ENCODE measurements at places on chromosomes 5 and 9.

DNA sequence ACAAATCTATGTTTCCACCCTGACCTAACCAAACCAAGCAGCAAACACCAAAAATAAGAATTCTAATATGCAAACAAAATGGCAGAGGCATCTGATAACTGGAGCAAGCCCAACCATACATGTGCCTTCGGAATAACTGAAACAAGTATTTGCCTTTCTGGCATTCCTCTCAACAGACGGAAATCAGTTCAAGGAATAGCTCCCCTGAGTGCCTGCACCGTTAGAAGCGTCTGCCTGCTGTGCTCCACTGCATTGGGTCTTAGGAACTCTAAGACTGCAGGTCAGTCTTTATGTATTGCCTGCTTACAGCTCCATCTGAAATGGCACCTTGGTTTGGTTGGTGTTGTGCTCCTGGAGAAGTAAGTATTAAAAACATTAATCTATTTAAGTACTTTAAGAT lies 98.5 kb downstream of the MRPS27 start:
- no peak for DNase-seq

- DNase-seq, result no peak
Measured at GRCh38 chr5:3010953-3011763, 259.7 kb upstream of the IRX2 start.

DNA sequence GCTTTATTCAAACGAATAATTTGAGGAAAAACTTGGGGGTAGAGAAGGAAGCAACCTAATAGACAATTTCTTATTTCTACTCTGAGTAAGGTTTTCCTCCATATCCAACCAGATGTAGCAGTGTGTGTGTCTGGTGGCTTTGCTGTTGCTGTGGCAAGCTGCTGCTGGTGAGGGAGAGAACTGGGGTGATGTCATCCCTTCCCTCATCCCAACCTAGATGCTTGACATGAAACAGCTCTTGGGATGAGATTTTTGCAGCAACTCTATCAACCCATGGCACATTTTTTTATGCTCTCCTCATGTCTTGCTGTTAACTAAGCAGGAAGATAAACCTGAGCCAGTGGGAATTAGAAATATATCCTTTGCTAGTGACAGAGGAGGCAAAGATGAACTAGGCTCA lies 135.8 kb downstream of the PCSK1 start:
- DNase-seq, result no peak

DNA sequence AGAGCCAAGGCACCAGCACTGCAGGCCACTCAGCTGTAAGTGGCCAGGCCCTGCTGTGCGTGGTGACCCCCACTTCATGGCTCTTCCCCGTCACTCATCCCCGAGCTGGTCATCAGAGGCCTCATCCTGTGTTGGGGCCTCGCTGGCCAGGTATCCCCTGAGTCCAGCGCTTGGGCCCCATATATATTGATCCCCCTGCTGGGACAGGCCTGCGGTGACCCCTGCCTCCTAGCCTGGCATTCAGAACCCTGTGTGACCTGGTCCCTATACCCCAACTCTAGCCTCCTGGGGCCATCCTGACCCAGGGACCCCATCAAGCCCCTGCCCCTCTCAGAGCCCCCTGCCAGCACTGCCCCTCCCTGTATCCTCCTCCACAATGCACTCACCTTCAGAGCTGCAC lies 12.7 kb downstream of the GBGT1 start:
- no peak for DNase-seq

DNA sequence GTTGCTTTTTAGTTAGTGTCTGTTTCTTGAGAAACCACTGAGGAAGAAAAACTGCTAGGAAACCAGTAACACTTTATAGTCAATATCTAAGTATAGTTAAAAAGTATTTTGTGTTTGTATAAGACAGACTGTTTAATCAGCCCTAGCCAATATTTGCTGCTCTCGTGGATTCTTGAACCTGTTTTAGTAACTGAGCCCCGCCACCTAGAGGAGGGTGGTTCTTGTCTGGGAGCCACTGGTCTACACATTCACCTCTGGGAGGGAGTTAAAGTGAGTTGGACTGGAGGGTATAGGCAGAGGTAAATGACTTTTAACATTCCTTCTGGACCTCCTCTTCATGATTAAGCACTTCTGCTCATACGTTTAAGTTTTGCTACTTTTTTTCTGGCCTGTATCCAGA lies 117.2 kb downstream of the SPATA31D1 start:
- DNase-seq, result no peak

DNA sequence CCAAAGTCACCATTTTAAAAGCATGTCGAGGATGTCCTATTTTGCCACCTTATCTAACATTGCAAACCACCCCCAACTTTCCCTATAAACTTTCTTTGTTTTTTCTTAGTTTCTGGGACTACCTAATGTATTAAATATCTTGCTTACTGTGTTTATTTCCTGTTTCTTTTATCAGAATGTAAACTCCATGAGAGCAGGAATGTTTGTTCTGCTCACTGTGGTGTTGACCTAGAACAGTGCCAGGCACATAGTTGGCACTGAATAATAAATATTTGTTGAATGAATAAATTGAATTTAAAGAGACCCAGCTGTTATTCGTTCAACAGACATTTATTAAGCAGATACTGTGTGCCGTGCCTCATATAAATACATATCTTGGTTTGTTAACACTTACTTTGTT lies 35.2 kb downstream of the MACIR start:
- no peak for DNase-seq

GRCh38 chr9:8579661-8580060 lies 780.1 kb upstream of the DMAC1 start:
- no peak for DNase-seq

GRCh38 chr5:179900711-179901110 lies 7.0 kb downstream of the TBC1D9B start:
- no peak for DNase-seq

DNA sequence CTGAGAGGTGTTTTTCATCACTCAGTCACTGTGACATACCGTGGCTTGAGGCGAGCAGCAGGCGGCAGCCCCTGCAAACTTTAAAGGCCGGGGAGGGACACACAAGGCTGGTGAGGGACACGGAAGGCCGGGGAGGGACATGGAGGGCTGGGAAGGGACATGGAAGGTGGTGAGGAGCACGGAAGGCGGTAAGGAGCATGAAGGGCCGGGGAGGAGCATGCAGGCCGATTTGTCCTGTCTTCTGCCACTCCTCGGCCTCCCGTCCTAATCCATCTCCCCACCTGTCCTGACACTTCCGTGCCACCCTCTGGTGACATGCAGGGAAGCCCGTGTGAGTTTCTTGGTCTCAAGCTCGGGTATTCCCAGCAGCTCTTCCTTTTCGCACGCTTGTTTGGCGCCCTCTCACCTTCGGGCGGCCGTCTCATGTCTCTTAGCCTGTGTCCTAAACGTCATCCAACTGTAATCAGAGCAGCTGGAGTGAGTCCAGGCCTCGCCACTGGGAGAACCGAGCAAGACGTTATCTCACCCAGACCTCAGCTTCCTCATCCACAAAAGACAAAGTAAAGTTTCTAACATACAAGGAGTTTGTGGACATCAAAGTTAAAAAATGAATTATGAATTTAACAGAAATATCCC lies 126.5 kb downstream of the MRPL36 start:
- no peak for DNase-seq

GRCh38 chr5:84569307-84569706 lies 184.6 kb upstream of the EDIL3 start:
- DNase-seq, result no peak

GRCh38 chr5:79273341-79273740 lies 37.4 kb downstream of the JMY start:
- DNase-seq, result no peak

DNA sequence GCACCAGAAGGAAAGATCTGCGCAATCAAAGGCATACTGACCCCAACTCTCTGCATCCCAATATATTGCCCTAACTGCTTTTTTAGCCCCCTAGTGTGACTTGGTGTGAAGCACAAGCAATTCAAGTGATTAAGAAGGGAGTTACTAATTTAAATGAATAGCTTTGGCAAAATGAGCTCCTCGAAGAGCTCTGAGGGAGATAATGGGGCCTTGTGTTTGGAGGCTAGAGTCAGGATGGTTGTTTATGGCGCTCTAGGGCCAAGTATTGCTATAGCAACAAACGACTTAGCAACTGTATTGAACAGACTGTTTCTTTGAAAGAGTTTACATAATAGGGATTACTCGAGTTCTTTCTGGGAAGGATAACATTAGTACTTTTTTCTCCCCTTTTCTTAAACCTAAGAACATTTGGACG lies 11.5 kb upstream of the C5orf58 start:
- no peak for DNase-seq

DNA sequence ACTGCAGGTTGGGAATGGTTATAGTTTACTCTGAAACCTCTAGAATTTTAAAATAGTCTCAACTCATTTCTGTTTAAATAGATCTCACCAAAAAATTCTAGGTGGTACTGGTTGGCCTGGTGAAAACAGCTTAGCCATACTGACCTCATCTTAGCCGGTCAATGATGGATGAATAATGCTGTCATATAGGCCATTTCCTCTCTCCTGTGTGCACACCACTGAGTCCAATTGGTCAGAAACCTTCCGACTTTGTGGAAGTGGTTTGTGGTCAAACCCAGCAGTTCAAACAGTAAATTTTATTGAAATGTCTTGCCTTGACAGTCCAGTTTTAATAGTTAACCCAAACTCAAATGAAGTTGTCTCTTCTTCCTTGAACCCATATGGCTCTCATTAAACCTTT lies 98.6 kb downstream of the GIN1 start:
- DNase-seq, result no peak

DNA sequence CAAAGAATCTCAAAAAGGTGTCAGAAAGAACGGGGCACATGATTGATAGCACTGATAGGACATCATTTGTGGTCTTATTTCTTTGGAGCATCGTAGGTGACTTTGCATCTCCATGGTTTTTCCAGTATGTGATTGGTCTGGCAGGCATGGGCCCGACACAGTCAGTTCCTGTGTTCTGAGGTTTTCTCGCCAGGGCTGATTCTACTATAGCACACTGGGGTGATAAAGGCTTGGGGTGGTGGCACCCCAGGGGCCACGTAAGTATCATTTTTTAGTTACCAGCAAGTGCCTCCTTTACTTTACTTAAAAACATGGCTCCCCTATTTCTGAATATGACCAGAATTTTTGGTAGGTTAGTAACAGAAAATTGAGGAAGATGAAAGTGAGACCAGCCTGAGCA lies 202.7 kb downstream of the RFK start:
- no peak for DNase-seq

GRCh38 chr5:31504529-31504928 lies 27.4 kb downstream of the DROSHA start:
- no peak for DNase-seq

GRCh38 chr9:128723866-128724743 lies at the start of gene ZDHHC12:
Gene ZDHHC12 (minus strand): TSS chr9:128724127. CDS start chr9:128724093, 34 bp downstream.
- DNase-seq, result peak; percentile 99

DNA sequence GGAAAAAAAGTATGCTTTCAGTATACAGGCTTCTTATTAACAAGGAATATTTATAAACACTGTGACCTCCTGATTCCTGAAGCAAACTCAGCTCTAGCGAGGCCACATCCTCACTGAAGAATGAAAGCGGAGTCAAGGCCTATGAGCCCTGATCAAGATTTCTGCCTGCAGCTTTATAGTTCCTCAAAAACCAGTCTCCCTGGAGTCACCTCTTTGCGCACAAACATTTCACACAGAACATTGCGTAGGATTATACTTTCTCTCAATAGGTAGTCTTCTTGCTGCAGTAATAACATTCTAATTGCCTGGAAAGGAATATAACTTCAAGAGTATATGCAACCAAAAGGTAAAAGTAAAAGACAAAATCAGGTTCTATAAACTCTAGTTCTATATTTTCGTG lies 62.9 kb downstream of the SLC24A2 start:
- DNase-seq, result no peak
